CD4-positive, alpha-beta T cell treated with Interleukin-4 for 4 hours (primary cell): ENCODE measurements at places on chromosomes 6 and 20.

GRCh38 chr6:78390066-78390465, 477.3 kb upstream of the IRAK1BP1 start:
- DNase-seq: no peak

- peak; percentile 69 for DNase-seq
These were observed 5.5 kb downstream of the MDGA1 start for GRCh38 chr6:37691904-37692806.

GRCh38 chr20:62119591-62120364, 2.5 kb upstream of the LSM14B start:
- no peak for DNase-seq

- no peak for DNase-seq
These were observed 98.6 kb upstream of the RIN2 start for GRCh38 chr20:19659448-19659847.

- DNase-seq: no peak
These were observed 292.5 kb downstream of the FARS2 start for GRCh38 chr6:5553767-5554166.
